ENCODE measurements at places on chromosomes 7 and 10.

- no peak for DNase-seq
Measured at GRCh38 chr10:14645239-14645960, 129.3 kb downstream of the FAM107B start.

- DNase-seq = no peak
Measured at GRCh38 chr10:12875100-12875499, 126.4 kb downstream of the CCDC3 start.

GRCh38 chr7:69781412-69781846, 183.2 kb downstream of the AUTS2 start:
- no peak for DNase-seq

DNA sequence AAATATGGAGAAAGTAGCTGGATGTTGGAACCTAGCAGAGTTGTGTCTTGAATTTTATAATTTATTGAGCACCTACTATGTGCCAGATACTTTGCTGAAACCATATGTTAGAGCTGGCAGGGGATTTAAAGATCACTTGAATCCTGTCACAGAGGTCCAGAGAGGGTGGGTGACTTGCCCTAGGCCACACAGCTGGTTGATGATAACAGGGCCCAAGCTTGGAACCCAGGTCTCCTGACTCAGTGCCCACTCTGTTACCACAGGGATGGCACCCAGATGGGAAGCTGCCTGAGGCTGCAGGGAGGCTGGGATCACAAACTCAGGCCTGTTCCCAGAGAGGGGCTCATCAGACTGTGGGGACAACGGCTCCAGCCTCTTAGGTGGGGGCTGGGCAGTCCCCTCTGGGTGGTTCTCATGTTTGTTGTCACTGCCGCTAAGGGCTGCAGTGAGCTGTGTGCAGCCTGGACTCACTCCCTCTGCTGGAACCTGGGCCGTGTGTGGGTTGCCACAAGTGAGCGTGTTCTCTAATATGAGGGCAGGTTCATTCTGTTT, 18.6 kb downstream of the GOLGA7B start:
- no peak for DNase-seq

DNA sequence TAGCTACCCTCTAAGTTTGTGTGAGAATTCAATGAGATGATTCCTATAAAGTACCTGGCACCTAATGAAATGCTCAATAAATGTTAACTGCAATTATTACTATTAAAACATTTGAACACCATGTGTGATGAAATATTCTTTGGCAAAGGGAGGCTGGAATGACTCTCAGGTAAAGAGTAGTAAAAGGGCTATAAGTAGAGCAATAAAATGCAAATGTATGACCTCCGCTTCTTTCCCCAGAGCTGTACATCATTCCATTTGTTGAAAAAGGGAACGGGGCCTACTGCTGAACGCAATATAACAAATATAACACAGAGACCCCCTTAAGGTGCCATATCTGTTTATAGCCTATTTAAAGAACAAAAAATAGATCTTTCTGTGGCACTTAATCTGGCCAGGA, 27.8 kb downstream of the CELF2 start:
- DNase-seq = no peak

DNA sequence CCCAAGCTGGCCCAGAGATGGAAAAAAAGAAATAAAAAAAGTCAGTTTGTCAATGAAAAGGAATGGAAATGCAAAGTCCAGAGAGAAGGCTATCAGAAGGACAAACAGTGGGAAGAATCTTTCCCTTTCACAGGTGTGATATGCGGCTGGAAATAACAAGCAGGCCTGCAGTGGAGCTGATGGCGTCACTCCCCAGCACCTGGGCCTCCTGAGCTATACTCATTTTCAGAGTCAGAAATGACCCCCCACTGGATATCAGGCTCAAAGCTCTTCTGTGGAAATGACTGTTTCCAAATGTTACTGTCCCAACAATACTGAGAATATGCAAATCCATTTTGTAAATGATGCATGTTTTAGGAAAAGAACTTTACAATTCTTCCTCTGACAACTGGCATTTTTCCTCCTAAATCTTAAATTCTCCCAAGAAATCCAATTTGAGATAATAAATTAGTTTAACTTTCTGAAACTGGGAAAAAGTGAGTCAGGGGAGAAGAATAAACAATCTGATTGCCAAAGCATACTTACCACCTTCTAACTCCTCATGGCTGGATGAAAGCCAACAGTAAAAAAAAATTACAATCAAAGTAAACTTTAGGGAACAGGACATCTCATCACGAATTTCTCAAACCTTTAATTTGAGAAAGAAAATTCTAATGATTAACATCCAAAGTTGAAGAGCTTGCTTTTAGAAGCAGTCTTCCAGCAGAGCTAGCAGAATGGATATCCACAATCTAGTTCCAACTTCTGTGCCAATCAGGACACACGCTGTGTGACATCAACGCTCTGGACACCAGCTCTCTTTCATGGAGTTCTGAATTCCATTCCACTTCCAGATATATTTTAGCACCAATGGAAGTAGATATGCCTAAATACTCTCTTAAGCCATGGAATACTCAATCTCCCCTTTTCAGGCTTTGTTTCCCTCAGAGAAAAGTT, 5.3 kb upstream of the CUZD1 start:
- DNase-seq = no peak

GRCh38 chr7:107712896-107713295, 31.0 kb upstream of the CBLL1 start:
- DNase-seq = no peak

- DNase-seq = no peak
Measured at GRCh38 chr7:108310351-108310750, 145.9 kb downstream of the NRCAM start.

DNA sequence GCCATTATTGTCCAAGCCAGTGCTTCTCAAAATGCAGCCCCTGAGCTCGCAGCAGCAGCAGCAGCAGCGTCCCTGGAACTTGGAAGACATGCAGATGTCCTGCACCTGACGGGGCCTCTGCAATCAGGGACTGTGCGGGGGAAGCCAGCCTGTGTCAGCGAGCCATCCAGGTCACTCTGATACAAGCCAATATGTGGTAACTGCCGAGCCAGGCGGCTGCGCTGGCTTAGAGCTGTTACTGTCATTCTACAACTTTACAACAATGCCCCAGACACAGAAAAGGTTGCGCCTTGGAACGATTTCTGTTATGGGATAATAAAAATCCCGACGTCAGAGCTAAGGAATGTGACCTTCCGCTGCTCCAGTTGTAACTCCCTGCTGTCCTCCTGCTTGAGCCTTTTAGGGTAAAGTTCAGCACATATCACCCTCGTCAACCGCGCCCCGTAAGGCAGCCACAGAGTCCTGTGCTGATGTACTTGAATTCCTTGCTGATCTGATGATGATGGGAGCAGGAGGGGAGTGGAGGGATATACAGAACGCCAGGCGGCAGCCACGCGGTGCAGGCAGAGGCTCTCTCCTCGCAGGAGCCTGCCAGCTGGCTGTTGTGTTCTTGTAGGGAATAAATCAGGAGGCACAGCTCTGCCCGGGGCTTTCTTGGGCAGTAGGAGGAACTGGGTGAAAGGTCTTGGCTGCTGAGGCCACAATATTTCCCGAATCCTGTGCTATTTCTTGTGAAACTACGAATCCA, 20.0 kb upstream of the CRYGN start:
- DNase-seq = no peak
